ENCODE measurements at places on chromosomes 4 and X. TPM values are rescaled to one million over a fixed set of nuclear protein-coding genes. Genes with fewer than 3 reads are reported as not detected.
A peak's percentile ranks its signal among the peaks of the same experiment; 100 is the strongest.

DNA sequence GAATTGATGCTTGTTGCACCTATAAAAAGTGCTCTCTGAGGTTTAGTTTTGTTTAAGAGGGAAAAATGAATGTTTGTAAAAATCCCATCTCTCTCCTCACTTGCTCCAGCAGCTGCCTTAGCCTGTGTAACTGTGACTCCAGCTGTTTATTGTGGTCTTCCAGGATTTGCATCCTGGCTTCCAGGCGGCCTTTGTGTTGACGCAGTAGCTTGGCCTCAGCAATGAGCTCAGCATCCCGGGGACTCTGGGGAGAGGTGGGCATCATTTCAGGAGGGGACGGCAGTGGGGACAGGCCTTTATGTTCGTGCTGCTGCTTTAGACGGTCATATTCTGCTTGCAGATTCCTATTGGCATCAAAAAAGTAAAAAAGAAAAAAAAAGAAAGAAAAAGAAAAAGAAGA, 75.3 kb upstream of the FTHL17 start:
- DNase-seq: no peak

- no peak for DNase-seq
Measured at GRCh38 chr4:117134386-117134785, 49.0 kb upstream of the TRAM1L1 start.

DNA sequence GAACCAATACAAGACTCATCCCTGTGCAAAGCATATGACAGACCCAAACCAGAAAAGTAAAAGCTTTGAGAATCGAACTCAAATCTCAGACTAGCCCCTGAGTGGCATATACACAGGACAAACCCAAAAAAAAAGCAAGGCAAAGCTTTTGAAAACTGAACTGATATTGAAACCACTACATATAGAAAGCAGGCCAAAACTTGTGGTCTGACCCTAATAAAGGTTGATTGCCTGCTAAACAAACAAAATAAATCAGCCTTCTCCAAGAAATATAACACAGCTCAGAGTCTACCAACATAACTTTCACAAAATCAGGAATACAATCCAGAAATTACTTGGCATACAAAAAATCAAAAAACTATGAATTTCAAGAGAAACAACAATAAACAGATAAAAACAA, 40.3 kb downstream of the LRBA start:
- DNase-seq: no peak

GRCh38 chr4:8457646-8458252, 17.2 kb downstream of the TRMT44 start:
- no peak for DNase-seq

GRCh38 chrX:65751519-65751918, 84.1 kb downstream of the MSN start:
- no peak for DNase-seq

DNA sequence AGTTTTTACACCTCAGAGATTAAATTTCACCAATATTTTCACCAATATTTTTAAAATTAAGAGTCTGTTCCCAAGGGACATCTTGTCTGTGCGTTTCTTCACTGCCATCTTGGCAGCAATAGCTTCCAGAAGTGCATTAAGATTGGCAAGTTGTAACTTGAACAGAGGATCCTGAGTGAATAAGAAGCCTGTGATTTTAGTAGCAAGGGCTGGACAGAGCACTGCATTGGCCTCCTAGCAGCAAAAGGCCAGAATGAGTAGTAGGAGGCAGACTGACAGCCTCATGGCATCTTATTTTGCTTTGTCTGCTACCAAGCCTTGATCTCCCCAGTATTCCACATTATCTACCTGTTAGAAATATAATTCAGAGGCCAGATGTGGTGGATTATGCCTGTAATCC, 138.4 kb downstream of the CPE start:
- no peak for DNase-seq

GRCh38 chr4:185775792-185776555, 36.0 kb downstream of the SORBS2 start:
- no peak for DNase-seq

- DNase-seq: no peak
Measured at GRCh38 chr4:76708971-76709771, 188.8 kb downstream of the SOWAHB start.

- DNase-seq: no peak
Measured at GRCh38 chr4:139840773-139841172, 175.2 kb downstream of the MGST2 start.

- no peak for DNase-seq
Measured at GRCh38 chr4:165986956-165987698, 114.1 kb downstream of the TLL1 start.

DNA sequence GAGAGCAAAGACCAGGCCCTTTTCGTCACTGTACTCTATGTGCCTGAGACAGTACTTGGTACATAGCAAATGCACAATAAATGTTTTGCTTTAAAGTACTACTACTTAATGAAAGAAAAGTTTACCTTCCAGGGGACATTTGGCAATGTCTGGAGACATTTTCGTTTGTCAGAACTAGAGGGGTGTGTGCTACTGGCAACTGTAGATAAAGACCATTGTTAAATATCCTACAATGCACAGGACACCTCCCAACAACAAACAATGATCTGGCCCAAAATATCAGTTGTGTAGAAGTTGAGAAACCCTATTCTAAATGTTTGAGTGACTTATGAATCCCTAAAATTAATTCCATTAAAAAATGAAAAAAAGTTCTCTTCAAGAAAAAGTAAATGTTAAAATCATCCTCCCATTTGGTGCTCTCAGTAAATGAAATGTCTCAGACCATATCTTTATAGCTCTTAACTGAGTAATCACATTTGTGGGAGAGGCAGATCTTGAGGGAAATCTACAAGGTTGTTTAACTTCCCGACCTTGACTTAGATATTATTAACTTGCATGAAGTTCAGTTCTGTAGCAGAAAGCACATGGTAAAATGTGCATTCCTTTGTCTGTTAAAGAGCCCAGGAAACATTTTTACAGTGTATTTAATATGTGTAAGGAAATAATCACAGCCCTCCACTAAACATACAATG, 18.5 kb downstream of the EGFL6 start:
- no peak for DNase-seq

DNA sequence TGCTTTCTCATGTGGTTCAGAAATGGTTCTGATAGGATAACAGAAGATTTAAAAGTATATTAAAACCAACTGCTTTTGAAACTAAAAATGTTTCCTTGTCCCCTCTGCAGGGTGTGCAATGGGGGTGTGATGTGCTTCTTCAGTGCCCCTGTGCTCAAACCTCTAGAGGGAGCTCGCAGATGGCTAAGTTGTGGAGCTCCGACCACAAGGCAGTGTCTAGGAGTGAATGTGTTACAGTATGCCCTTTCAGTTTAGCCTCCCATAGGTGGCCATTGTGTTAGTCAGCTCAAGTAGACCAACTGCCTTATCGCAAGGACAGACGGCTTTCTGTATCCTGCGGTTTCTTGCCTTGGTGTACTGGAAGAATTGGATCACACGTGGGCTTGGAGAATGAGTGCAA, 130.5 kb downstream of the TENT5D start:
- no peak for DNase-seq

GRCh38 chrX:56099271-56099670, 132.9 kb upstream of the KLF8 start:
- no peak for DNase-seq

DNA sequence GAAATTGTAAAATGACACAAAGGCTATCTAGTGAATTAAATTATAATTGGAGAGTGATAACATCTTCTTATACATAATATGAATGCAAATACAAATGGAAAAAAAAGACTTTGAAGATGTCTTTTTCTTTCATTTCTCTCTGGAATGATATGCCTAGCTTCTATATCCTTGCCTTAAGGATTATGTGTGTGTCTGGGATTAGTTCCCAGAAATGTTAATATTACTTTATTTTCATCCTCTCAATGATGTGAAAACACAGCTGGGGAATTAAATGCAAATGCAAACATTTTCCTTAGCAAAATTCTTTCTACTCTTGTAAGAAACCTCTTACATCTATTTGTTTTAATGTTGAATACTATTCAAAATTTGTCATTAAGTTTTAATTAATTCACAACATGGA, 441.9 kb downstream of the FSTL5 start:
- no peak for DNase-seq

GRCh38 chr4:138558886-138559285, 316.7 kb upstream of the SLC7A11 start:
- no peak for DNase-seq

GRCh38 chr4:182917182-182918043, at the start of gene DCTD:
Gene DCTD, minus strand, starts transcription at chr4:182917386. Its CDS starts 1,818 bp downstream, at chr4:182915568.
- peak; percentile 79 for DNase-seq

GRCh38 chrX:69371159-69371558, 133.0 kb upstream of the NALF2 start:
- no peak for DNase-seq

DNA sequence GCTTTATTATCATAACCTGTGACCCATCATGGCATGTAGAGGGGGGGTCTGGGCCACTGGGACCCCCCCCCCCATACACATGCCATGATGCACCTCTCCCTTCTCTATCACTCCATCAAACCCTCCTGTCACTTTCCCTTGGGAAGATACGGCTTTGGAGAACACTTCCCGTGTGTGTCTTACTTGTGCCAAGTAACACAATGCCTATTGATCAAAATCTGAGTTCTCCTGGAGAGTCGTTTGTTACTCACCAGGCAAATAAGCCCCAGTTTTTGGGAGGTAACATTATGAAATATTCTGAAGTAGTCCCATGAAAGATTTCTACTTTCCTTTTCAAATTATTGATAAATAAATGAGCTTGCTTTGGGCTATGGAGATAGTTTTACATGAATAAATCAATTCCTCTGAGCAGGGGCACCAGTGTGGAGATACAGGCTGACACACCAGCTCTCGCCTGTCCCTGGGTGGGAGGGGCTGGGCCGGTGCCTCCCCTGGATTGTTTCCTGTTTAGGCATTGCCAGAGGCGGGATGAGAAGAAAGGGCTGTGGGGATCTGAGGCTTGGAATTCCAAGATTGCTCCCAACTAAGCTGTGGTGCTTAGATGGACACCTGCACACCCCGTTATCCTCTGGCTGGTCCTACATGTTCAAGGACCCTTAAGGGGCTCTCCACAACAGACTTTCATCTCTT, 63.2 kb upstream of the WWC2 start:
- no peak for DNase-seq

GRCh38 chrX:68175562-68175961, 257.7 kb downstream of the OPHN1 start:
- no peak for DNase-seq

DNA sequence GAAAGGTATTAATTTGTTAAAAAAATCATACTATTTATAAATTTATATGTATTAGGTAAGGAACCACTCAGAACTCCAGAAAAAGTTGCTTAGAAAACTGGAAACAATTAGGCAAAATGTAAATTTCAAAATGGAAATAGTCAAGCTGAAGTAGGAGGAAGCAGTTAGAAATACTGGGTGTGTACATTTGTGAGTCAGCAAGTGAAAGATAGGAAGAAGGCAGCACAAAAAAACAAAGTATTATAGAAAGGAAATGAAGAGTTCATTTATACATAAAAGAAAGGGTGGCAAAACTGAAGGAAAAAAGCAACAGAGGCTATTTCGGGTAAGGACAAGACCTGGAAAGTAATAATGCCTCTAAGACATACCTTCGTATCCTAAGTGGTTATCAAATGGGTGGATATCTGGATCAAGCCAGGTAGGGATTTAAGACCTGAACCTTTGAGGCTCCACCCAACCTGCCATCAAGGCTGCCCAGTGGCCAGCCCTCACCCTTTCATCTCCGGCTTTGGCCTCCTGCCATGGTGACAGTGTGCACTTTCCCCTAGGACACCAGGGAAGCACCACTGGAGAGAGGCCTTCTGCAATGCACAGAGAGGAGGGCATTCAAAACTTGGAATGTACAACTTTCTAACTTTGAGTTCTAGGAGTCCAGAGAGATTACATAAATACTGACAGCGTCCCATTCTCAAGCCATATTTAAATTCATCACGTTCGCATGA, at the start of gene LRRC66:
LRRC66 (minus strand) TSS at position 428 of the 722 bp plus-strand sequence. CDS start 2,750 bp downstream, outside the sequence.
- DNase-seq: no peak

GRCh38 chr4:94635177-94635576, 122.6 kb upstream of the BMPR1B start:
- DNase-seq: no peak

- DNase-seq: no peak
Measured at GRCh38 chrX:38868321-38868720, 67.1 kb downstream of the MID1IP1 start.

DNA sequence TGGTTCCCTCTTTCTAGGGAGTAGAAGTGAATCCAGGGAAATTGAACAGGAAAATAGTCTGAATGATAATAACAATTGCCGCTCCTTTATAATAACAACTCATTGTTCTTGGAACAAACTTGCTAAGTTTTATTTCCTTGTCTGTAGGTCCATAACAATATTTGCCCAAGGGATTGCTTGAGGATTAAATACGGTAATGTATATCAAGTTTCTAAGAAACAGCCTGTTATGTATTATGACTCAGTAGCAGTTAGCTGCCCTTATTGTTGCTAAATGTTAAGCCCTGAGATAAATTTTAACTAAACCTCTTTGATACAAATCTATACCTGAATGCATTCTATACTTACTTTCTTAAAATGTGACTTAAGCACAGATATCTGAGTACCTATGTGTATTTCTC, 215.9 kb upstream of the AADAT start:
- no peak for DNase-seq

ANXA5 gene
- 82.9 TPM for total RNA-seq

SSX4 gene
- total RNA-seq: not detected

MAGEA9B gene
- not detected for total RNA-seq

POU3F4 gene
- not detected for total RNA-seq

CT47B1 gene
- not detected for total RNA-seq

SH2D1A gene
- total RNA-seq: 30.5 TPM

ZNF141 gene
- 37.8 TPM for total RNA-seq

NEUROG2 gene
- 0.10 TPM for total RNA-seq

Measured in activated naive CD4-positive, alpha-beta T cell treated with anti-CD3 and anti-CD28 coated beads, Interleukin-2, amount 50 U/mL, for 72 hours (primary cell).